ENCODE measurements at places on chromosomes 2 and 18.

DNA sequence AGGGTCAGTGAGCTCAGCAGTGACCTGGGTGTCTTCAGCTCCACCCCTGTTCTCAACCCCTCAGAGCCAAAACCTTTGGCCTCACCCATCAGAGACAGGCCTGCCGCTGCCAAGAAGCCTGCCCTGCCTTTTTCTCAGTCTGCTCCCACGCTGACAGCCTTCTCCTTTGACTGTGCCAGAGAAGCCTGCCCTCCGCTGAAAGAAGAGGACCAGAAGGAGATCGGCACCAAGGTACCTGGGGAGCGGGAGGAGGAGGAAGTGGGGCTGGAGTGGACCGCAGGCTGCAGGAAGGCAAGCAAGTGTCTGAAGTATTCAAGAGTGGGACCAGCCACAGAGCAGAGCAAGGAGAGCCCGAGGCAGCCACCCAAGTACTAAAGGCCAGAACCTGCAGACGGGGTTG lies 33.2 kb downstream of the TOGARAM2 start:
- DNase-seq = peak; percentile 17

GRCh38 chr18:45007531-45007930 lies 326.8 kb downstream of the SETBP1 start:
- DNase-seq = no peak

DNA sequence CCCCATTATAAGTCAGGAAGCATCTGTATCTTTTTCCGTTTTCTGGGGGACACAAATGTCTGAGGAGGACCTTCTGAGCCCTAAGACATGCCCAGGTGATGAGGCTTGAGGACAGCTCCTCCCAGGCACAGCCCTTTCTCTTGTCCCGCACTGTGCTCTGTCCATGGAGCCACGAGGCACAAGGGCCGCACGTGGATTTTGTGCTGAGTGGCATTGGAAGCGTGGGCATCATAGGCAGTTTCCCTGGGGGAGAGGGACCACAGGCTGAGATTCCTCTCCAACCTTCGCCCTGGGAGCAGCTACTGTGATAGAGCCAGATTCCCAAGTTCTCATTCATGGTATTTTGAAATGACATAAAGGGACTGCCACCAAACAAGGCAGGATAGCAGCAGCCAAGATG lies 139.9 kb downstream of the SH3RF3 start:
- no peak for DNase-seq

GRCh38 chr2:198595721-198596120 lies 791.3 kb downstream of the PLCL1 start:
- DNase-seq = no peak

GRCh38 chr2:134107402-134107801 lies 146.5 kb upstream of the MGAT5 start:
- DNase-seq = no peak

GRCh38 chr2:21331625-21332370 lies 208.0 kb downstream of the TDRD15 start:
- no peak for DNase-seq

DNA sequence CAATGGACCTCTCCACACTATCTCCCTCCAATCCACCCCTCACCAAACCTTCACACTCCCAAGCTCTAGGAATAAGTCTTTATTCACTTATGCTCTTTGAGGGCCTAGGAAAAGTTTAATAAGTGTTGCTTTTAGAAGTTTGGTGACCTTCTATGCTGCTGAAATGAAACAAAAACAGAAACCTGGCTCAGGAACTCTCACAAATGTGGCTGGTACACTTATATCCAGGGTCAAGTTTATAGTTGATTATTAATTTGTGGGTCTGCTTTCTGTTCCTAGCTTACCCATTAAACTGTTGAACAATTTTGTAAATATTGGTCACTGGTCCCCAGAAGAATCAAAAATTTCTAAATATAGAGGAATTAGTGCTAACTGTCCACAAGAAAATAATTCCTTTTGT lies 14.2 kb upstream of the ANKRD44 start:
- no peak for DNase-seq

- DNase-seq = no peak
These were observed 45.2 kb upstream of the TTR start for GRCh38 chr18:31546476-31546875.

- DNase-seq = no peak
These were observed 59.2 kb downstream of the AAK1 start for GRCh38 chr2:69584127-69584889.

DNA sequence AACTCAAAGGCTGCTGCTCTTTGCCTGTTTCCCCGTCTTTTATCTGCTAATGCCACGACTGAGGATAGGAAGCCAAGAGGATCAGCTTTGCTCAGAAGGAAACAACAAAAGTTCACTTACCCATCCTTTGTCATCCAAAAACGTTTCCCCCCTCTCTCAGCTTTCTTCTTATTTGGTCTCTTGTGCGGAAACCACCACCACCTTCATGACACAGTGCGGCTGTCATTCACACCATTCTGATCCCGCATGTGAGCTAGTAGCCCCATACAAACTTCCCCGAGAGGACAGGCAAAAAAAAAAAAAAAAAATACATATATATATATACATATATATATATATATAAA lies 656 bp downstream of the LRRTM4 start:
- no peak for DNase-seq

GRCh38 chr2:159073256-159073655 lies 104.8 kb downstream of the TANC1 start:
- DNase-seq = no peak

DNA sequence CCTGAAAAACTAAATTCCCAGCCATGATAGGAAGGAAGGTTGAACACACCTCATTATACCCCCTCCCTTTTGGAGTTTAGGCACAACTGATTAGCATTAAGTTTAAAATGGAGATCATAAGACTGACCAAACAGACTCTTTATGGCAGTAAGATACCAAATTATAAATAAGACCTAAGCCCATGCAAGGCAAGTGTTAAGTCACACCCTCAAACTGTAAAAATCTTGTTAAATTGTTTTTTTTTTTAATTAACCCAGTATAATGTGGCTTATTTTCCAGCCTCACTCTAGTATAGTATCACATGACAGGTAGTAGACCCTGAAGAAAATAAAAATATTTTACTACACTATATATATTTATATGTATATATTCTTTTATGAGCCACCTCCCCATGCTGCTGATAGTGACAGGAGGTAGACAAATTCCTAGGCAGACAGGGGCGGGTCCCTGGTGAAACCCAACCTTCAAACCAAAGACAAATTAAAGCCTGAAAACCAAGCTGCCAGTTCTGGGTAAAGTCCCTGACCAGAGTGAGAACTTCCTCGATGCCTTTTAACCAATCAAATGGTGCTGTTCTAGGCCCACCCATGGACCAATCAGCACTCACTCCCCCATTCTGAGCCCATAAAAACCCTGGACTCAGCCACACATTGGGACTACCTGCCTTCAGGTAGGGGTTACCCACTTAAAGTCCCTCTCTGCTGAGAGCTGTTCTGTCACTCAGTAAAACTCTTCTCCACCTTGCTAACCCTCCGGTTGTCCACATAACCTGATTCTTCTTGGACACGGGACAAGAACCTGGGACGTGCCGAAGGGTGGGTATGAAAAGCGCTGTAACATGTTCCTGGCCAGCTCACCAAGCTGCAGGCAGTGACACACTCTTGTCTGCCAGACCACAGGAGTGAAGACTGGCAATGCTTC lies 123.9 kb upstream of the B3GNT2 start:
- no peak for DNase-seq

DNA sequence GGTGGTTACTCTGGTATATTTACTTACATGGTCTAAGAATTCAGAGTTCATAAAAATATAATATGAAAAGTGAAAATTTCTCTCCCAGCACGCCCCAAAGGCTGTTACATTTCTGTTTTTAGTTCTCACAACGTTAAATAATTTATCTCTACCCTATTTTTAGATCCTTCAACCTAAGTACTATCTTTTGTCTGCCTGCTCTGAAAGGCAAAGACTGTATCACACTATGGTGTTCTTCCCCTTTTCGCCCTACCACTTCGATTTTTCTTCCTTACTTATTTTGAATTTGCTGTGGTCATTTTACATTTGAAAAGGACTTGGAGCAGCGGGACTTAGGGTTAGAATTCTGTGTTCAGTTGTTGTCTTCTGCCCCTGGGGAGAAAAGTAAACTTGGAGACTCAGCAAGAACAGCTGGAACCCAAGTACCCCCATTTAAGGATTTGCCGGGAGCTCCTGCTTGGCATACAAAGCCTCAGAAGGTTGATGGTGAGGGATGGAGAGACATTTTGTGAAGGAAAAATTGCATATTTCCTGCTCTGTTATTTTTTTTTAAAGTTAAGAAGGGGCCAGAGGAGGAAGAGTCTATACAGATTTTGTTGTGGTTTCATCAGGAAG lies 19.0 kb downstream of the ADAM23 start:
- DNase-seq = no peak

- DNase-seq = no peak
These were observed 2.6 kb downstream of the SLC66A2 start for GRCh38 chr18:79948719-79949411.

DNA sequence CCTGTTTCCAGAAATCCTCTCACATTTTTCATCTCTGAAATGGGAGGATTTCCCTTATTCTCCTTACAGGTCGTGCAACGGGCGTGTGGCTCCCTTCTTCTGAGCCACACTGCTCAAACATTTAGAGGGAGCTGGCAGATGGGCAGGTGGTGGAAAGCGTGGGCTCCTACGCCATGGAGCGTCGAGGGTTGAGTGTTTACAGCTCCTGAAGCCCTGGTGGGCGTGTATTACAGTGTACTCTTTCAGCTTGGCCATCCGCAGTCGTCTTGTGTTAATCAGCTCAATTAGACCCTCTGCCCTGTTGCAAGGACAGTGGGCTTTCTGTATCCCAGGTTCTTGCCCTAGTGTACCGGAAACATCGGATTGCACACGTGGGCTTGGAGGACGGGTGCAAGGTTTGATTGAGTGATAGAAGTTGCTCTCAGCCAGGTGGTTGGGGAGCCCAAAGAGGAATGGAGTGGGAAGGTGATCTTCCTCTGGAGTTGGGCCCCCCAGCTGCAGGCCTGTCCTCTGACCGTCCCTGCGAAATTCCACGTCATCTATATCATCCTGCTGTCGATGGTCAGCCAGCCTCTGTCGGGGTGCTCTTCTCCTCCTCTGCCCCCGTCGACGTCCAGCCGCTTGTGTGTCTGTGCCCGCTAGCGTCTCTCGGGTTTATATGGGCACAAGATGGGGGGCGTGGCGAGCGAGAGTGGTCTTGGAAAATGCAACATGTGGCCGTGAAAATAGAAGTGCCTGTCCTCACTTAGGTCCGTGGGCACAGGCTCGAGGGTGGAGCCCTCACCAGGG lies 120.3 kb upstream of the DSEL start:
- no peak for DNase-seq
